ENCODE measurements at places on chromosomes 2 and 18.

DNA sequence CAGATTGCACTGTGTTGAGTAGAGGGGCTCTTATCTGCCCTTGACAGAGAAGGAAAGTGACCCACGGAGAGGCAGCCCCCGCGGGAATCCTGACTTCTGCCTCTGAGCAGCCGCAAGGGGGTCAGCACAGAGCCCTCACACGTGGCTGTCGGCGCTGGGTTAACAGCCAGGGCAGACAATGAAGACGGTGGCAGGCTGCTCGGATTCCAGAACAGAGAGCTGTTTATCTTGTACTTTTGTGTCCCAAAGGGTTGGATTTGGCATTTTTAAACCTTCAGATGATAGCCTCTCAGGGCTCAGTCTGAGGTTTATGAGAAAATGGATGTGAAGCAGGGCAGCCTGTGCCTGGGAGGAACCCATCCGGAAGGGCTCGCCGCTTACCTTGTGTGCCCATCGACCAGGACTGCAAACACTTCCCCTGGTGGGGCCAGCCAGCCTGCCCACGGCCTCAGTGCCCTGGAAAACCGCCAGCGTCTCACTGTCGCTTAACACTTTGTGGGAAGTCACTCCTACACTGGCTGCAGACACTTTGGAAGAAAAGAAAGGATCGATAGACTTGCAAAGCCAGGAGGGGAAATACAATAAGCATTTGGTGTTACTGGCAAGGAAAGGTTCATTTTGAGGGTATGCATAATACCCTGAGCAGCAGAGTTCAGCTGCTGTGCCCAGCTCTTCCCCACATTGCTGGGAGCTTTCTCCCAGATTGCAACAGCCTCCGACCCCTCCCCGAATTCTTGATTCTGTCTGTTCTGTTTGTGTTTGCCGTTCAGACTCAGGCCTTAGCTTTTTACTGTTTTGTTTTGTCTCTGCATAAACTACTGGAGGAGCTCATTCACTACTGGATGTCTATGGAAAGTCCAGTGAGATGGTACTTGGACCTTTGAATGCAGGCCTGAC, 325.3 kb upstream of the MYT1L start:
- DNase-seq, result no peak

- DNase-seq, result no peak
Measured at GRCh38 chr18:21930177-21930576, 189.6 kb downstream of the MIB1 start.

GRCh38 chr2:65974067-65974723, 460.7 kb upstream of the MEIS1 start:
- DNase-seq, result no peak

DNA sequence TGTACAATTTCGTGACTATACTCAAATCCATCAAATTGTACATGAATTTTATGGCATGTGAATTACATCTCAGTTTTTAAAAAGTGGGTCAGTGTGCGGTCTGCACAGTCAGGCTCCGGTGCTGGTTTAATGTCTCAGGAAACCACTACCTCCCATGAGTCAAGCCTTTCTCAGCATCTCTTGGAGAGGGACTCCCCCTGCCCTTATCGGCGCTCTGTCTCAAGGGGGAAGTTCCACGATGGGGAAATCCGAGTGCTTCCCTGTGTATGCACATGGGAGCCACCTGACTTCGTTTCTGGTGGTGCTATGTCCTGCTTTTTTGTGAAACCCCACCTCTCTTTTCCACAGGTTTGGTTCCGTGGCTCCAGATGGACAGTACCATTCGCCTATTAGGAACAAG, 72.5 kb downstream of the ACOXL start:
- DNase-seq, result no peak

DNA sequence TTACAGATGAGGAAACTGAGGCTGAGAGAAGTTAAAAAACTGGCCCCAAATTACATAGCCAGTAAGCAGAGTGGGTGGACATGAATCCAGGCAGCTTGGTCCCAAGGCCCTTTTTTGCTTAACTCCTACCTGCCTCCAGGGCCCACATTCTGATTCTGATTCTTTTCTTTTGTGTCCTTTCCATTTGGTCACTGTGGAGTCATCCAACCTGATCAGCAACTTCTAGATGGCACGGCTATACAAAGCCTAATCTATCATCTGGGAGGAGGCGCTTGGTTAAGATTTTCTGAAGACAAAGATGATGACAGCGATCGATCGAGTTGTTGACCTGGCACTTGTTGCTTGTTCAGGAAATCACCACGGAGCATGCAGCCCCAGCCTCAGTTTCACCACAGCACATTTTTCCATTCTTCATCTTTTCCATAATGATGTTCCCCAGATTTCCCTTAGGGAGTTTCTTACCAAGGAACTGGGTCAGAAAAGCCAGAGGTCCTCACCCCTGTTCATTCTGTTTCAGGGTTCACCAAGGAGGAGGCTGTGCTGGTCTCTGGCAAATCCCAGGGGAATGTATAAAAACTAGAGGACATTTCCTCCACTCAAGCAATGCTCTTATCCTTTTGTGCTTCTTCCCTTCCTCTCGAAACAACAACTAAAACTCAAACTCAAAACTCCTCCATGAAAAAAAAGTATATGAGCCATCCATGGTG, 6.9 kb upstream of the IGFBP2 start:
- DNase-seq, result no peak

GRCh38 chr2:224836263-224836662, 120.1 kb upstream of the CCDC195 start:
- DNase-seq, result no peak

DNA sequence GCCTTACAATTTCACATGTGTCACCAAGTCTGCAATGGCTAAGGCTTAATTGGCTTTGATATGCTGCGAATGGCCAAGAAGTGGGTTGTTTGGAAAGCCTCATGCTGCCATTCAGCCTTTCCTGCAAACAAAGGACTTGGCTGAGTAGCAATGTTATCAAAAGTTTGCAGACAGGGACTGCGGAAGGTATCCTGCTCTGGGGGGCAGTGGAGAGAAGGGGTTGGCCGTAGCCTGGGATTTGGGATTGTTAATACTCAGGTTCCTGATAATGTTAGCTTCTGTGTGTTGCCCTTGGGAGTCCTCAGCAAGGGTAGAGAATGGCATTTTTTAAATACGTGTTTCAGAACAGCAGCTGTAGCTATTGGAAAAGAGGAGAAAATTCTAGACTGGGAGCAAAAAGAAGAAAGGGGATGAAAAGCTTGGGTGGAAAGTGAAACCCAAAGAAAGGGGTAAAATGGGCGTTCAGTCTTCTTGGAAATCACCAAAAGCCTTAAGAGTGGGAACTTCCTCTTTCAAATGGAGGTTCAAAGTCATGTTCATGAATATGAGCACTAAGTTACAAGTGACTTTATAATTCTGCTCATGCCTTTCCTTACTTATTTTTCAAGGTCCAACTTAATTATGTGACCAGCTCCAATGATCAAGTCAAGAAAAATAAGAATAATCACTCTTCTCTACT, 325.1 kb downstream of the RNF144A start:
- DNase-seq, result no peak

- no peak for DNase-seq
Measured at GRCh38 chr2:132691556-132691955, 21.6 kb upstream of the LYPD1 start.

- DNase-seq, result no peak
Measured at GRCh38 chr2:185202381-185202780, 536.2 kb upstream of the FSIP2 start.

All from NCI-H69 (cell line).